ENCODE measurements at places on chromosomes 12 and 14.

GRCh38 chr12:58930770-58931324 is 10.5 kb upstream of the LRIG3 start:
- no peak for DNase-seq

- no peak for DNase-seq
These were observed 237.9 kb upstream of the CCDC196 start for GRCh38 chr14:66248256-66248655.

DNA sequence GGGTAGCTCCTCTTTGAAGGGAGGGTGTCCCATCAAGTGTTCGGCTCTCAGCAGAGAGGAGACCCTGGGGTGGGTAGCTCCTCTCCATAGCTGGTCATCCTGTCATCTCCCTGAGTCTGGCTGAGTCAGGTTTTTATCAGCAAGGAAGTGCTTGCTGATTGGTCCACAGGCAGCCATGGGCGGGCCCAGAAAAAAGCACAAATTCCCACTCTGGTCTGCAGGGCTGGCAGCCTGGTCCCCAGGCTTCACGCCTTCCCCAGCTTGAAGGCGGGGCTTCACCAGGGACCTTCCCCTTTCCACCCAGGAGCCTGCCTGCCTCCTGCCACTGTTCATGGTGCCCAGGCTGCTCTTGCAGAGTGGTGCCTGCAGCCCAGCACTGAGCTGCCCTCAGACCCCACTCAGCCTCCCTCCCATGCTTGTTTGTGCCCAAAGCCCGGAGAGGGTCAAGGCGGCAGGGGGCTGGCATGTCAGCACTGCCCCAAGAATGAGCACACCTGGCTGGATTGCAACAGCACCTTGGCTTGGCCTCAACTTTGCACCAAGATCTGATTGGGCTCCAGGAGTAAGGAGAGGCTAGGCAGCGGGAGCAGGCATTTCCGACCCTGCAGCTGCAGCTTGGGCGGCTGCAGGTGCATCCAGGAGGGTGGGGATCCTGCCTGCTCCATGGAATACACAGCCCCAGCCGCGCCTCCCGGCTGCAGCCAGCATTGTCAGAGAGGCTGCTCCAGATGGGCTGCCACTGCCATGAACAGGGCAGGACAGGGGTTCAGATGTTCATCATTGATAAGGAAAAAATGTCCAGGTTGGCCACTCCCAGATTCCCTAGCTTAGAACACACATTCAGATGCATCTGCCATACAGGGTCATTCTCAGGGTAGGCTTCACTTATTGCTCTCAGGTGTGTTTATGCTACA is 22.0 kb upstream of the WDR89 start:
- no peak for DNase-seq

GRCh38 chr12:90124914-90125313 is 416.3 kb upstream of the ATP2B1 start:
- DNase-seq, result no peak

- no peak for DNase-seq
These were observed 20.0 kb downstream of the ZFP36L1 start for GRCh38 chr14:68772761-68773381.

Data from AG08395 (cell line).